ENCODE measurements at places on chromosomes 7 and 10. TPM values are rescaled to one million over a fixed set of nuclear protein-coding genes. Genes with fewer than 3 reads are reported as not detected.

CREB3L2 gene
- 48.1 TPM for total RNA-seq

GRCh38 chr10:79245539-79246208, 101.6 kb upstream of the PPIF start:
- H3K4me1 ChIP-seq: peaks cover 26% of the 10 kb centered on the region
- no peaks in the 10 kb centered on the region for H3K36me3 ChIP-seq
- H3K4me3 ChIP-seq: no peak overlapping the region
- DNase-seq: no peak

CCDC7 gene
- 1.9 TPM for total RNA-seq

POU6F2 gene
- total RNA-seq: 2.9 TPM

- DNase-seq: no peak
- H3K27ac ChIP-seq: no peak overlapping the region
- H3K4me3 ChIP-seq: no peak overlapping the region
- no peaks in the 10 kb centered on the region for H3K27me3 ChIP-seq
Observed at GRCh38 chr7:16027396-16027795, 340.9 kb upstream of the MEOX2 start.

DNA sequence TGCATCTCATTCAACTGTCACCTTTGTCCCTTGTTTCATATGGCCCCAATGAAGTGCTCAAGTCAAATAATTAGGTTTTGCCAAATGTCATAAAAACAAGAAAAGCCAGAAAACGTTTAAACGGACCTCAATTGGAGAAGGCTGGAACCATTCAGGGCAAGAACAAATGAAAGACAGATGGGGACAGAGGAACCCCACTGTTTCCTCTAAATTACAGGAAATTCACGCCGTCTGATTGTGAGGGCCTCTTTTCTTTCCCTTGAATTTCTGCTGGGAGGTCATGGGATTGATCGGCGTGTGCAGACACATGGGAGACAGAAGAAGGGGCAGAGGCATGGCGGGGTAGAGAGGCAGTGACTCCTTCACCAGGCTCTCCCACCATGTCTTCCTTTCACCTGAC, 656.4 kb downstream of the KCNMA1 start:
- H3K27ac ChIP-seq: no peak overlapping the region
- H3K4me3 ChIP-seq: no peak overlapping the region
- no peaks in the 10 kb centered on the region for H3K36me3 ChIP-seq
- peaks cover 17% of the 10 kb centered on the region for H3K4me1 ChIP-seq
- no peaks in the 10 kb centered on the region for H3K27me3 ChIP-seq

DNA sequence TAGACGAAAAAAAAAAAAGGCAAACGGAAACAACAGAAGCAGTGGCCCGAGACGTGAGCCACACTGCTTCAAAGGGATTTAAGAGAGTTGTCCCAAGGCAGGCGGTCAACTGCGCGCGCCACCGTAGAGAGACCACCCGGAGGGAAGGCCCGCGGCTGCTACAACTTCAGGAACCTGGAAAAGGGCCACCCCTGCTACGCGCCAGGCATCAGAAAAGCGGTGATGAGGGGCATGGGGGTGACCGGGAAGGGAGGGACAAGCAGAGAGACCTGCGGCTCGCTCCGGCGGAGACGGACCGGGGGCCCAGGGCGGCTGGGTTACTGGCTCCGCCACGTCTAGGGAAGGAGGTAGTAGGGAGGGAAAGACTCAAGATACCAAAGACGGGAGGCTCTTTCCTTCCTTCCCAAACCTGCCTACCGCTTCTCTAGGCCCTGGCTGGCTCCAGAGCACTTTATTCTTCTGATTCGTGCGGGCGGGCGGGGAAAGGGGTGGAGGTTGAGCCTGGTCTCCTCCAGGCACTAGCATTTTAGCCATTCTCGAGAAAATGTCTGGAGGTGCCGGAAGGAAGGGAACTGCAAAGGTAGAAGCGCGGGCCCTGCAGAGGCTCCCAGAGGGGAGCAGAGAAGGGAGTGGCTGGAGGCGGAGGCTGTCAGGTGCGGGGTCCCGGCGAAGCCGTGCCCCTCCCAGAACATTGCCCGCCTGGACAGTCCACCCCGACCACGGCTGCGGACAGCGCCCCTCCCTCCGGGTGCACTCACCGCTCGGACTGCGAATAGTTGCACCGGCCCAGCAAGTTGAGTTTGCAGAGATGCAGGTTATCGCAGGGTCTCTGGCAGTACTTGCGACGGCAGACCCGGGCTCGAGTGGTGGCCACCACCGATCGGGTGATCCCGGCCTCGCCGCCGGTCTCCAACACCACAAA, 993 bp downstream of the ZC3HAV1 start:
- peak overlapping the region; percentile 92 for H3K27ac ChIP-seq
- peaks cover 17% of the 10 kb centered on the region for H3K27me3 ChIP-seq
- H3K4me1 ChIP-seq: peaks cover 31% of the 10 kb centered on the region
- DNase-seq: peak; percentile 60
- H3K4me3 ChIP-seq: peak overlapping the region; percentile 87
- peaks cover under 1% of the 10 kb centered on the region for H3K36me3 ChIP-seq

DNA sequence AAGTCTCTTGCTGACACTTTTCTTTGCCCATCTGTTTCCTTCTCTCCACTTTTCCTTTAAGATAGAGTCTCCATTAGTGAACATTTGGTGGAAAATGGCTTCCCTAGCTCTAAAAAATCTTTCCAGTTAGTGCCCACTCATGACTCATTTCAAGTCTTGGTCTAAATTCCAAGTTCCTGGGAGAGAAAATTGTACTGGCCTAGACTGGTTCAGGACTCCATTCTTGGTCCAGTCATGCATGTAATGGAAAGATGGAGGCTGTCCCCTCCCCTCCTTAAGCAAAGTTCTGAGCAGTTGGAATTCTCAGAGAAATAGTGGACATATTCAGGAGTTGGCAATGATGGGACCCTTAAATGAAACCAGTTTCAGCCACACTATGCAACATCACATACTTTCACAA, 3.8 kb upstream of the ALDH18A1 start:
- no peaks in the 10 kb centered on the region for H3K36me3 ChIP-seq
- no peak overlapping the region for H3K4me3 ChIP-seq
- H3K27ac ChIP-seq: no peak overlapping the region
- H3K4me1 ChIP-seq: peaks cover 5% of the 10 kb centered on the region

- H3K4me1 ChIP-seq: no peaks in the 10 kb centered on the region
- no peak for DNase-seq
- no peak overlapping the region for H3K4me3 ChIP-seq
- H3K27me3 ChIP-seq: peaks cover 49% of the 10 kb centered on the region
Observed at GRCh38 chr7:157616426-157616825, 279.6 kb downstream of the DNAJB6 start.

DNA sequence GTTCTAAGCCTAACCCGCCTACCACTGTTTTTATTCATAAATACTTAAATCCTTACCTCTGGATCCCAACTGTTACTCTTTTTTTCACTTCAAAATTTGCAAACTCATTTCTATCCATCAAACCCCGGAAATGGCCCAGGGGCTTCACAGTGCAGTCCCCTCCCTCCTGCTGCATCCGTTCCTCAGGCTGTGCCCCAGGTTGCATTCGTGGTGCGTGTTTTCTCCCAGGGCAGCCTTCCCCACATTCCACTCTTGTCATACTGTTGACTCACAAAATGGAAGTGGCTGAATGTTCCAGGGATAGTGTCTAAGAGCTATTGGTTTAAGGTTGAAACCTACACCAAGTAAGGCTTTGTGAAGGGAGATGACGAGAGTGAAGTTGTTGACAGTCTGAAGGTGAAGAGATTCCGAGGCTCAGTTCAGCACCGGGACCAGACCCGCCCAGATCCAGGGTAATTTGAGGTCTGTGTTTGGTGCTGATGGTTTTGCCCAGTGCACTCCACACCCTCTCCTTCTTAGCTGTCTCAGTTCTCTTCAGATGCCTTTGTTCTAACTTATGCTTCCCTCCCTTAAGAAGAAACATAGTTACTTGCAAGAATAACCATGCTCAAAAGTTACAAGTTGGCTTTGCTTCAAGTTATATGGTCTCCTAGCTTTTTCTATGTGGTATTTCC, 7.7 kb downstream of the INSIG1 start:
- H3K27me3 ChIP-seq: no peaks in the 10 kb centered on the region
- peaks cover 70% of the 10 kb centered on the region for H3K36me3 ChIP-seq
- DNase-seq: no peak
- H3K4me1 ChIP-seq: peaks cover 30% of the 10 kb centered on the region
- H3K4me3 ChIP-seq: no peak overlapping the region

GRCh38 chr10:49679480-49679893, at the start of gene C10orf53:
Gene C10orf53 (plus strand): TSS chr10:49679651. CDS start chr10:49679698, 47 bp downstream.
- H3K27me3 ChIP-seq: peaks cover 97% of the 10 kb centered on the region
- peak within 1 kb of the TSS; percentile 70 for H3K4me3 ChIP-seq
- H3K4me1 ChIP-seq: 0 out of 2 replicates have a peak, but pooled peaks cover 6% of the 10 kb centered on the region
- peaks cover 4% of the 10 kb centered on the region for H3K36me3 ChIP-seq
